Stimulated activated CD4-positive, alpha-beta T cell treated with anti-CD3 and anti-CD28 coated beads, Interleukin-15, amount 100 ng/mL, for 1 hour (primary cell): ENCODE measurements at places on chromosomes 6 and 20.
A peak's percentile ranks its signal among the peaks of the same experiment; 100 is the strongest.

GRCh38 chr6:105560611-105561066, 157.8 kb upstream of the PREP start:
- DNase-seq: no peak

DNA sequence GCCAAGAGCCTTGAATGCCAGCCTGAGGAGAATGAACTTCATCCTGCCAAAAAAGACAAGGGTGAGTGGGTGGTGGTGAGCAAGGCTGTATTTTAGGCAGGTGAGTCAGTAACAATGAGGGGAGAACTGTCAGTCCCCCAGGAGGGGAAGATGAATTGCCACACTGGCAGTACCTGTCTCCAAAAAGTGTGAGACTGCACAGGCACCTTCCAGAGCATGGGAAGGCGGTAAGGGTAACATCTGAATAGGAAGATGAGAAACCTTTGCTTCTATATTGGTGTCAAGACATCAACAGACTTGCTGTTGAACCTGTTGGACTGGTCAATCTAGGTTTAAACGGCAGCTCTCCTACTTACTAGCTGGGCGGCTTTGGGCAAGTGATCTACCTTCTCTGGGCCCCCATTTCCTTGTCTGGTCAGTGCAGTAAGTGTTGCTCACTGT, 30.9 kb downstream of the STK35 start:
- no peak for DNase-seq

- DNase-seq: no peak
Measured at GRCh38 chr6:16841241-16841640, 80.0 kb upstream of the ATXN1 start.

- DNase-seq: no peak
Measured at GRCh38 chr20:57811374-57812020, 101.7 kb upstream of the PMEPA1 start.

DNA sequence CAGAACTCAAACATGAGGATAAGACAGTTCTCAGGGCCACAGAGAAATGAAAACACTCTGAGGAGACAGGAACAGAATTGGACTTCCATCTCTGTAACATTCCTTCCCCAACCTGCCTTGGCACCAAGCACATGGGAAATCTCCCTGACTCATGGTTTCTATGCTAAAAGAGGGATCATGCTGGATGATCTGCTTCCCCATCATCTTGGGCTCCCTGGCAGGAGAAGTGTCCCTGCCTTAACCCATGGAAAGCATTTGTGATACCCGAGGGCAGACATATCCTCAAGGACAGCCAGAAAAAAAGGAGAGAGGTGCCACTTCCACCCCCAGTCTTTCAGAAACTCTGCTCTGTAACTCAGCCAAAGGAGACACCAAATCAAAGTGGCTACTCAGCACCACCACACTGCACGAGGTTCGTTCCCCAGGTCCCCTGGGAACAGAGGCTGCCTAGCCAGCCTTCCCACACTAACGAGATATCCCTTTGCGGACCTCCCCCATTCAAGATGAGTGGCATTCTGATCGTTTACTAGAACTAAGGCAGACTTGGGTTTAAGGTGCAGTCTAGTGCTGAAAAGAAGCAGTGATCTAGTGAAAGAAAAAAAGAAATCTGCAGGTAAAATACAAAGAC, 34.8 kb downstream of the BLOC1S5 start:
- no peak for DNase-seq

GRCh38 chr20:24446811-24447210, 22.6 kb upstream of the SYNDIG1 start:
- no peak for DNase-seq

DNA sequence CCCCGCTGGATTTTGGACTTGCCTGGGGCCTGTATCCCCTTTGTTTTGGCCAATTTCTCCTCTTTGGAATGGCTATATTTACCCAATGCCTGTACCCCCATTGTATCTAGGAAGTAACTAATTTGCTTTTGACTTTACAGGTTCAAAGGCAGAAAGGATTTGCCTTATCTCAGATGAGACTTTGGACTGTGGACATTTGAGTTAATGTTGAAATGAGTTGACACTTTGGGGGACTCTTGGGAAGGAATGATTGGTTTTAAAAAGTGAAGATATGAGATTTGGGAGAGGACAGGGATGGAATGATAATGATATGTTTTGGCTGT, 1220.3 kb upstream of the CITED2 start:
- no peak for DNase-seq

DNA sequence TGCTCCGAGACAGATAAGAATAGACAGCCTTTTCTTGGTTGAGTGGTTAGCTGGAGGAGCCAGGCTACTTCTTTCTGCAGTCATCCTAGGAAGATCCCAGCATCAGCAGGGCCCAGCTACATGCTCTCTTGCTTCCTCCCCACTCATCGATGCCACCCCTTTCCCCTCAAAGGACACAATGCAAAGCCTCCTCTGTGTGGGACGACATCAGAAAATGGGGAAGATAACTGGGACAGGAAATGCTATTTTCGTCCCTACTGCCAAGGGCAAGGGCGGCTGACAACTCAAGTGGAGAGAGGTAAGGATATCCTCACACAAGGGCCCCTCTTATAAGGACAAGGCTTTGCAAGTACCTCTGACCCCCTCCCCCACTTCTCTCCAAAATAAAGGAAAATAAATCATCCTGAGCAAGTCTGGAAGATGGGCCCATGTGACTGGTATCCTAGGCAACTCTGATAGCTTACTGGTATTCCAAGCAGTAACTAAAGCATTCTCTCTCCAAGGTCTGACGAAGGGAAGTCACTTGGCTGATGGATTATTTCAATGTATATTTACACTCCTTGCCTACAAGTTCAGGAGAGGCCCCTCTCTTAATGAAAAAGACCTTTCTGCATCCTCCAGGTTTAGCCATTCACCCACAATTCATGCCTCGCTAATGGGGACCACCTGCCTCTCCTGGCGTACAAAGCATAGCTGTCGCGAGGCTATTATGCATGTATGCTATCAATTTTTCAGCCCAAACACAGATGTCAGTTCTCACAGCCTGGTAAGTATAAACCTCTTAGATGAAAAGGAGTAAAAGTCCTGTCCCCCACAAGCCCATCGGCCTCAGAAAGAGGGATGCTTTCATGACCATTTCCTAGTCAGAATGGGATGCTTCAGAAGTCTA, 11.3 kb downstream of the ELMO2 start:
- DNase-seq: no peak

- DNase-seq: no peak
Measured at GRCh38 chr6:132392792-132393191, 8.5 kb downstream of the MOXD1 start.

DNA sequence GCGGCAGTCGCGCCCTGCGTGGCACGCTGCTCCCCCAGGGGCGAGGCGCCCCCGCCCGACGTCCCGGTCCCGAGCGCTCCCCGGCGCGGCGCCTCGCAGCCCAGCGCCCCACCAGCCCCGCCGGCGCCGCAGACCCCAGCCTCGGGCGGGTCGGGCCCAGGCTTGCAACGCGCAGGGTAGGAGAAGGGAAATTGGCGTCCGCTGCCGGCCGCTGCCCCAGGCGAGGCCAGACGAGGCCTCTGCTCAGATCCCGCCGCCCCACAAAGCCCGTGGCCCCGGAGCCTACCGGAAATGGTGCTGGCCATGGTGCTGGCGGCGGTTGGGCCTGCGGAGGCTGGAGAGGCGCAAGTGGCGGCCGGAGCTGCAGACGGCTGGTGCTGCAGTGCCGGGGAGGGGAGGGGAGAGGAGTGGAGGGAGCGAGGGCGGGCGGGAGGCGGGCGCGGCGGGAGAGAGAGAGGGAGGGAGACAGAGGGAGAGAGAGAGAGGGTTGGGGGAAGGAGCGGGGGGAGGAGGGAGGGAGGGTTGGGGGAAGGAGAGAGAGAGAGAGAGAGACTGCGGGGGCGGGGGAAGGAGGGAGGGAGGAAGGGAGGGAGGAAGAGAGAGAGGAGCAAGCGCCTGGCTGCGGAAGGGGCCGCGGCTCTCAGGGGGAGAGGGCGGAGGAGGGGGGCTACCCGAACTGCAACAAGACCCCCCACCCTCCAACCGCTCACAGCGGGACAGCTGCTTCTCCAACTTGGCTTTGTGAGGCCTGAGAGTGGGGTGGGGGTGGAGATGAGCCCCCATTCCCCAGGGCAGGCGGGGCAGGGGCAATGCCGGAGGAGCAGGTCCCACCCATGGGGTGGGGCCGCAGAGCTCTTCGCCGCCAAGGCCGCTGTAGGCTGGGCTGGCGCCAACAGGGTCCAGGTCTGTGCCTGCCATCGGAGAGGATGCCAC, at the start of gene STMN3:
STMN3 (minus strand) TSS at position 384 of the 933 bp plus-strand sequence; CDS start at position 305, 79 bp downstream.
- peak; percentile 44 for DNase-seq

DNA sequence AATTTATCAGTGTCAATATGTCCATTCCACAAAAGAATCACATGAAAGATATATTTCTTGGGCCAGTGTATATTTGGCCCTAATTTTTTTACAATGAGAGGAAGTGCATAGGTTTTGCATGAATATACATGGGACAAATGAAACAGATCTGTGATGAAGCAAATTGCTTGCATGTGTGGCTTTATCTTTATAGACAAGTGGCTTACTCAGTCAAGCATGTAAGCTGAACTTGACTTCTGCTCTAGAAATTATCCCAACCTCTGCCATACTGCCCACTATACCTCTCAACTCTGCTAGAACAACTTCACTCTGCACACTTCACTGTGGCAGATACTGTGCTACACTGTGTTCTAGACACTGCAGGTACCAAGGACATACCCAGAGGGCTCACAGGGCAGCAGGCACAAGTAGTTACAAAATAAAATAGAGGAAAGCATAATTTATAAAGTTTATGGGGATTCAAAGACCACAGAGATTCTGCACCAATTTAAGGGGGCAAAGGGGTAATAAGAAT, 349.2 kb upstream of the HSF2 start:
- no peak for DNase-seq

DNA sequence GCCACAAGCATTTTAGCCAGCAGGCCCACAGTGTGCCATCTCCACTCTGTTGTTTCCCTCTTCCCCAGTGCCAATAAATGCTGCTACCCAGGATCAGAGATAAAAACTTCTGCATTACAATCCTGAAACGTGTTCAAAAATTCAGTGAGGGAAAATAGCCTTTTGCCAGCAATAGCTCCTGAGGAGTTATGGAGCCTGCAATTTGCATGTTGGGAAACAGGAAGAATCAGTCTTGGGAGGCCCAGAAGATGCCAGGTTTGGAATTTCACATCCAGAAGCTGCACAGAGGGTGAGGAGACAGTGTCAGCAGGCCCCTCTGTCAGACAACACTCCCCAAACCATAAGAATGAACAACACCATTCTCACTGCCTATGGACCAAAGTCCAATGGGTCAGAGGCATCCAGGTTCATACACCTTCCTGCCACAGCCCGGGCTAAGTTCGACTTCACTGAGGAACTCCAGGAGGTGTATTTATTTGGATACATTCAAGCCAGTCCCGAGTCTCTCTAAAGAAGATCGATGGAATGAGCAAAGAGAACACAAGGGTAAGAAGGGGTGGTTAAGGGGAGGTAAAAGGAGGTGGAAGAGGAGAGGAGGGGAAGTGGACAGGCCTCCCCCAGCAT, 20.8 kb downstream of the RRBP1 start:
- no peak for DNase-seq

- DNase-seq: no peak
Measured at GRCh38 chr6:80638213-80639055, 532.0 kb downstream of the BCKDHB start.

DNA sequence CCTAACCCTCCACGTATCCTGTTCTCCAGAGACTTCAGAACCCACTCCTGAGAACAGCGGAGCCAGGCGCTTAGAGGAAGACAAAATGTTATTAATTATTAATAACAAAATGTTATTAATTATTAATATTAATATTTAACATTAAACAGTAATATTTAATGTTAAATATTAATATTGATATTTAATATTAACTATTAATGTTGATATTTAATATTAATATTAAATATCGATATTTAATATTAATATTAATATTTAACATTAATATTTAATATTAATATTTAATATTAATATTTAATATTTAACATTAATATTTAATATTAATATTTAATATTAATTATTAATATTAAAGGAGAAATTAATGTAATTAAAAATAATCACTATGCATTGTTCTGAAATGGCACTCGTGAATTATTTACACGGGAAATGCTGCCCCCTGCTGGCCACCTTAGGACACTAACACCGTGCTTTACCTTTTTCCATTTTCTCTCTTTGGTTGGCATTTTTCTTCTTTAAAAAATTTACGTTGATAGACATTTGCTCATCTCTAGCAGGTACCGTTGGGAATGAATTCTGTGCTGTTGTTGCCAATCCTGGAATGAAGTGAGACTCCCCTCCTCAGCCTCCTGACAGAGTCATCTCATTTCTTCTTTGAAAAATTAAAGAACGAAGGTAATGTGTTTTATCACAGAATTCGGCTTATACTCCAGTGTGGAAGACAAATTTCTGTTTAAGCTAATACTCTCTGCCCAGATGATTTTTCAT, 7.5 kb upstream of the GGTLC1 start:
- peak; percentile 33 for DNase-seq

DNA sequence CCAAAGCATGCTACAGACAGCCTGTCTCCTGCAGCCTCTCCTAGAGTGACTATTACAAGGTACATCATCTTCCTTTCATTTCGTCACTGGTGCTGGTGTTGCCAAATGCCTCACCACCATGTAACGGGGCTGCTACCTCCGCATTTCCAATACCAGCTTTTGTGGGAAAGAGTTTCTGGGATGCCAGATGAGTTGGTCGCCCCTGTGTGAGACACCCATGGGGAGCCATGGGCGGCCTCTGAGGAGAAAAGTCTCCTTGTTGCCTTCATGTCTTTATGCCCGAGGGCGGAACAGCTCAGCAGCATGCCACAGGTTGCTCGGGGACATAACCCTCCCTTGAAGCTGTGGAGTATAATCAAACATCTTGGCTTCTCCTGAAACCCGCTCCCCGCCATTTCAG, 169.6 kb downstream of the THBS2 start:
- DNase-seq: no peak

DNA sequence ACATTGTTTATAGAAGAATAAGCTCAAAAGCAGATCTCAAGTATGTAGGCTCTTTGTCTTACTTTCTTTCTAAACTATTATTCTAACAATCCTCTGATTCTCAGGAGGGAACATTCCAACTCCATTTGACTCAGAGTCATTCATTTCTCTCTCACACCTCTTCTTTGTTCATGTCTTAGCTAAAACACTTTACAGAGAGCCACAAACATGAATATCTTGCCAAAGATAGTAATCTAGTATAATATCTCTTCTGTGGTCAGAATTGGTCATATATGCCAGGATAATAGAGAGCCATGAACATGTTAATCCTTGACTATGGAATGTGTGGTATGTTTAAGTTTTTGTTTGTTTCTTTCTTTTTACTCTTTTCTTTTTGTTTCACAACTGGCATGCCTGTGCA, 456.0 kb upstream of the PTCHD4 start:
- DNase-seq: no peak

GRCh38 chr20:62545271-62545670, 69.5 kb upstream of the GATA5 start:
- no peak for DNase-seq

GRCh38 chr6:41896281-41896680, 1.1 kb upstream of the USP49 start:
- no peak for DNase-seq

GRCh38 chr6:154928325-154928922, 66.7 kb upstream of the TIAM2 start:
- DNase-seq: no peak

GRCh38 chr6:122153557-122153956, 245.9 kb upstream of the HSF2 start:
- DNase-seq: no peak
